GM20000 (cell line): ENCODE measurements at places on chromosomes 2 and 18.

DNA sequence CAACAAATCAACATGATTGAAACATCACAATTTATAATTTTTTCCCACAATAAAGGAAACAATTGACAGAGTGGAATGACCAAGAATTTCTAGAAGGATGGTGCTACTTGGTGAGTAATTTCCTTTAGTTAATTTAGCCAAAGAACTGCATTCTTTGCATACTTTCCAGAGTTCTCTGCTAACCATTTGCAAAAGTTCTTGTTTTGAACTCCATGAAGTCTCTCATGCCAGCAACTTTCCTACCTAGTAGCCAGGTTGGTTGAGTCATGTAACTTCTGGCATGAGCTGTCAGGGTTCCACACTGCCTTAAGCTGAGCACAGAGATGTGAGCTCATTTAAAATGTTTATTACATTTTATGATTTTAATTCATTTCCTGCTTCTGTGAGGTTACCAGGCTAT is 539.6 kb downstream of the PID1 start:
- DNase-seq, result no peak

DNA sequence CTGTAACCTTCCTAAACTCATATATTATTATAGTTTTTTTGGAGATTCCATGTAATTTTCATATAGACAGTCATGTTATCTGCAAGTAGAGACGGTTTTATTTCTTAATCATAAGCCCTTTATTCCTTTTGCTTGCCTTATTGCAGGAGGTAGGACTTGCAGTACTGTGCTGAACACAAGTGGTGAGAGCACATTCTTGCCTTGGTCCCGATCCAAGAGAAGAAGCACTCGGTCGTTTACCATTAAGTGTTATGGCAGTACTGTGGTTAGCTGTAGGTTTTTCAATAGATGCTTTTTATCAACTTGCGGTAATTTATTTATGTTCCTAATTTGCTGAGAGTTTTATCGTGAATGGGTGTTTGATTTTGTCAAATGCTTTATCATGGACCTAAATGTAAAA is 305.7 kb downstream of the DYSF start:
- no peak for DNase-seq

DNA sequence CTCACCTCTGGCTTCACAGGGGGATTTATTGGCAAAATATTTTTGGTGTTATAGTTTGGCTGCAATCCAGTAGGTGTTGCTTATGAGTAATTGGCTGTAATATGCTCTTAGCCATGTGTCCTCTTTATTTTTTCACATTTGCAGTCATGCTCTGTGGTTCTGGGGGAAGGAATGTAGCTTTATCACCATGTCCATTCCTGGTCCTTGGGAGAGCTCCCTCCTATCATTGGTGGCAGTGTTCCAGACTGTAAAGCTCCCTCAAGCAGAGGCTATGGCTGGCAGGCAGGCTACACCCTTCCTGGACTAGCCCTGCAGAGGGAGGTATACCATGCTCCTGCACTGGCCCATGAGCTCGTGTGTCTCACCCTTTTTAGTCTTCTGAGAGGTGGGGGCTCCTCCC is 120.0 kb upstream of the FSIP2 start:
- no peak for DNase-seq

DNA sequence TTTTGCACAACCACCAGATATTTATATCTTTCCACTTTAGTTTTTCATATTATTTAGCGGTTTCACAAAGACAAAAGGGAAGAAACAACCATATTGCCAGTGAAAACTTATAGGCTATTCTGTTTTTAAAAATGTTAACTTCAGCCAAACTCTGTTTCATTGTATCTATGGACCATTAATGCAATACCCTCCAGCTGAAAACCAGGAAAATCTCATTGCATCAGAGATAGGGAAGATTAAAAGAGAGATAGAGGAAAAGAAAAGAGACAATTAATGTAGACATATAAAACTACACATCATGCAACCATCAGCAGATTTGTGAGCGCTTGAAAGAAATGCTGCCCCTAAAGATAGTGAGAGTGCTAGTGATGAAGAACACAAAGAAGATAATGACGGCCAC is 970.2 kb downstream of the ERBB4 start:
- no peak for DNase-seq

- no peak for DNase-seq
Observed at GRCh38 chr2:224099861-224100643, 61.0 kb upstream of the SERPINE2 start.

- no peak for DNase-seq
Observed at GRCh38 chr2:42050010-42050702, 2.3 kb downstream of the PKDCC start.

DNA sequence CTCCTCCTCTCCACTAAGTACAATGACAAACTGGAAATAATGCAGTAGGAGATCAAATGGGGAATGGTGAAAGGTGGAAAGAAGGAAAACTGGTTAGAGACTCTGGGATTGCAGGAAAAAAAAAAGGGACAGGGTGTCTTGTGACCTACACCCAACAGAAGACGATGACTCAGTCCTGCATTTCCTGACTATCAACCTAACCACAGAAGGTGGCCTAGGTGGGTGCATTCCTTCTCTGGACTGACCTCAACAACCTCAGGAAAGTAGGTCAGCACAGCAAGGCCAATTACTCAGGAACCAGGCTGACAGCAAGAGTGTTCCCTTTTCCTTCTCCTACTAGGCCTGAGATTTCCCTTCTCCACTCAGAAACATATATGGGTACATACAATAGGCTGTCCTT is 1386.4 kb upstream of the ZEB2 start:
- no peak for DNase-seq

DNA sequence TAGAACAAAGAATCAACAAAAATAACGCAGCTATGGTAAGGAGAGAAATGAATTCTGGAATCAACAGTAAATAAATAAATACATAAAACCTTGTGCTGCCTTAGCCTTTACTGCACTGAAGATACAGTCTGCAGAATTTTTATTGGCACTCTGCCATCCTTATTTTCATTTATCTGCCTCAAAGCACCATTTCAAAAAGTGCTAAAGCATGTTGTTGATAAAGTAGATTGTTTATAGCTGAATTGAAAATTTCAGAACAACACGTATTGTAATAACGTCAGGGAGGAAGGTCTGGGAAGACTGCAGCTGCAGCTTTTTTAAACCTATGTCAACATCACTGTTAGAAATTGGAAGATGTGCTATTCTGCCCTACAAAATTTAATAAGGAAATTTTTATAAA is 787.2 kb downstream of the PLCL1 start:
- no peak for DNase-seq

DNA sequence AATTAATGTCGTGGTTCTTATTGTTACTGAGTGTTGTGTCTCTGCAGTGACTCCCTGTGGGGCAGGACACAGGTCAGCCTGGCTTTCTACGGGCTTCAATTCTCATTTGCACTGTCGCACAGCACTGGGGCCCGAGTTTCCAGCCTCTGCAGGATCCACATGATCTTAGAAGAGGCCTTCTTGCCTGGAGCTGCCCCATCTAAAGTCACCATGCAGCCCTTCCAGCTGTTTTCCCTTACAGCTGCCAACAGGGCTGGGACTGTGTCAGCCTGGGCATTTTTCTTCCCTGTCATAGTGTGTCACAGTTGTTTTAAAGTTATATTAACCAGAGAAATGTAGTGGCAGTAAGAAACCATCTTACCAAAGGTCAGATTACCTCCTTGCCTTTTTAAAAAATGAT is 27.0 kb downstream of the FHL2 start:
- DNase-seq, result no peak

GRCh38 chr2:67834482-67834881 is 228.3 kb downstream of the C1D start:
- DNase-seq, result no peak

DNA sequence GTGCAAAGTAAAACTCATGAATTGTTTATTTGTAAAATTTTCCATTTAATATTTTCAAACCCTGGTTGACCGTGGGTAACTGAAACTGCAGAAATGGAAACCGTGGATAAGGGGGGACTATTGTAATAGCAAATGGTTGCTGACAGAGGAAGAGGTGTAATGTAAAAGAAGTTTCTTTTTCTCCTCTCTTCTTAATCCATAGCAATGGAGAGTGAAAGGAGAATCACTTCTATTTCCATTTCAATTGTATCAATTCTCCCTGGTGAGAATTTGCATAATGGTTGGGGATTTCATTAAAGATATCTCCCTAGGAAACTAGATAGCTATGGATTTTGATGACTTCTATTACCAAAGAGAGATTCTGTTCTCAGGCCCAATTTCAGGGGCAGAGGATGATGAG is 24.8 kb downstream of the TACR1 start:
- DNase-seq, result no peak

GRCh38 chr2:203328760-203329540 is 756 bp downstream of the ABI2 start:
- DNase-seq, result peak; percentile 81
